Breast epithelium (tissue), 4 donors: ENCODE measurements at places on chromosomes 5 and 9. TPM values are rescaled to one million over a fixed set of nuclear protein-coding genes. Genes with fewer than 3 reads are reported as not detected.

DNA sequence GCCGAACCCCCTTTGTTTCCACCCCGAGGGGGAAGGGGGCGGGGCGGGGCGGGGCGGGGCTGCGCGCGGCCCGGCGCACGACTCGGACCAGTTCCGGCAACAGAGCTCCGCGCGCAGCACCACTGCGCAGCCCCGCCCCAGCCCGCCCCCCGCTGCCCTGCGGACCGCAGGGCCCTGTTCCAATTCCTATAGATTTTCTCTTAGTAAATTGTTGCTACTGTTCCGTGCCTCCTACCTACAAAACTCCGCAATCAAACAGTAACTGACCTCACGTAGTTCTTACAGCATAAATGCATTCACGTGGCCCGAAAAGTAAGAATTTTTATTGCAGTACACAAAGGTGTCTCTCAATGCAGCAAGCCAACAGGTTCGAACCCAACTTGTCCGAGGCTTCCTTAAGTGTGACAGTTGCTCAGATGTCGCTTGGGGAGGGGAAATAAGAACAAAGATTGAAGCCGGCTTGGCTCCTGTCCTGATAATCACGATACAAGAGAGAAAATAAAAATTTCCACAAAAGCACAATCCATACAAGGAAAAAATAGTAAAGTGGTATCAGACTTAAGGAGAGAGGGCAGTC lies 1.2 kb upstream of the RNF38 start:
- DNase-seq: no peak

DNA sequence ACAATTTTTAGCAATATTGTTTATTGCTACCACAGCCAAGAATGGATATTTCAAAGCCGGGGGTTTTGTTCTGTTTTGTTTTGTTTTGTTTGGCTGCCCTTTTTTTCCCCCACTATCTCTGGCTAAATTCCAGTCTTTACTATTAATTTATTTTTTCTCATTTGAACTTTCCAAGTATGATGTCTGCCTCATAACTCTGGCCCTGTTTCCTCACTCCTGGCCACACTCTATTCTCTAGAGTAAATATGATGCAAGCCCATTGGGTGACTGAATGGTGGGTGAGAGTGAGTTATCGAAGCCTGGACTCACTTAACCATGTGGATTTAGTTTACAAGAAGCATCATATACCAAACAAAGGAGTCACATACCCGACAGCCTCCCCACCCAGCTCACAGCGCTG lies 41.9 kb downstream of the WDR36 start:
- DNase-seq: no peak

- no peak for DNase-seq
These were observed 739.3 kb upstream of the ZNF608 start for GRCh38 chr5:125485771-125486170.

DNA sequence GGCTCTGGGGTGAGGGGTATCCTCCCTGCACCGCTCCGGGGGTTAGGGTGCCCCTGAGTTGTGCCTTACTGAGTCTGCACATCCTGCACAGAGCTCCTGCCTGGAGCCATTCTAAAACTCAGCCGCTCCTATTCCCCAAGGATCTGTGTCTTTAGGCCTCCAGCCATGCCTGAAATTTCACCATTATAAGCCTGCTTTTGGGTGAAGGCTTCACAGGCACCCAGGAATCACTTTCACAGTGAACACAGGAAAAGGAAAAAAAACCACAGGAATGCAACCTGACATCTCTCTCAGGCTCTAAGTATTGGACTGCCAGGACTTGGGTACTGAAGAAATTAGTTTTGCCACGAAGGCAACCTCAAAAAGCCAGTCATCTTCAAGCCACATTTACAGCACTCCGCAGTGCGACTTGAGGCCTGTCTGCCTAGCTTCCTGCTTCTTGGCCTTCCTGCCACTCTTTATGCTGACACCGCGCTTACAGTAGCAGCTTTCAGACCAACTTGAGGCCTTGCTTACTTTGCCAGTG lies 30.9 kb downstream of the GALNT10 start:
- no peak for DNase-seq

PLAC8L1 gene
- total RNA-seq: not detected
